ENCODE measurements at places on chromosomes 16 and 17.
A peak's percentile ranks its signal among the peaks of the same experiment; 100 is the strongest.

DNA sequence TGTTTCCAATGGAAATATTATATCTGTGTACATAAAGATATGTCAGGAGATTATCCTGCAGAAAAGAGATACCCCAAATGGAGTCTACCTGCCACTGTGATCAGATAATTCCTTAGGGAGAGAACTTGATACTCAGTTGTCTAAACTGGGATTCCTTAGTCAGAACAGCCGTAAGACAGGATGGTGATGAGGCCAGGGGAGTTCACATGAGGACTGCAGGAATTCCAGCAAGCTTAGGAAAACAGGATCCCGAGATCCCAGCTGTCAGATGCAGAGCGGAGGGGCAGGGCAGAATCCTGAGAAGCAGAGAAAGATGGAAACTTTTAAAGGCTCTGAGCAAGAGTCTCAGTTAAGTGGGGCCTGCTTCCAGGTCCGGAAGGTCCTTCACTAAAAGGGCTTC lies 4.7 kb downstream of the KRABD2 start:
- H3K27me3 ChIP-seq: no peaks in the 10 kb centered on the region
- H3K4me1 ChIP-seq: peaks cover 17% of the 10 kb centered on the region
- no peak overlapping the region for H3K4me3 ChIP-seq
- H3K27ac ChIP-seq: peak overlapping the region; percentile 49
- peaks cover 16% of the 10 kb centered on the region for H3K36me3 ChIP-seq

DNA sequence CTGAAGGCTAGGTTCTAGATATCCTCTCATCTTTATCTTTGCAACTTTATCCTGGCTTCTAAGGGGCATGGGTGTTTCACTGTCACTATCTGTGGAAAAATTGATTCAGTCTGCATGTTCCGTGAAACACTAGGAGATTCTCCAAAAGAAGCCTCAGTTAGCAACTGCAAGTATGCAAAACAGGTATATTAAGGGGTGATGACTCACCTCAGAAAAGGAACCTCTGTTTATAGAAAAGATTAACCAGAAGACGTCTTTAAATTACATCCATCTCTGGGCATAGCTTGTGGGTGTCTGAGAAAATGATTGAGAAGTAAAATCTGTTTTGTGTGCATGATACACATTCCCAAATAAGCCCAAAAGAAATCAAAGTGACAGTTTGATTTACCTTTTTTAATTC lies 353.8 kb upstream of the HSBP1 start:
- H3K27me3 ChIP-seq: no peaks in the 10 kb centered on the region
- no peak for DNase-seq
- no peak overlapping the region for H3K4me3 ChIP-seq
- no peaks in the 10 kb centered on the region for H3K36me3 ChIP-seq
- H3K4me1 ChIP-seq: no peaks in the 10 kb centered on the region
- H3K27ac ChIP-seq: no peak overlapping the region

DNA sequence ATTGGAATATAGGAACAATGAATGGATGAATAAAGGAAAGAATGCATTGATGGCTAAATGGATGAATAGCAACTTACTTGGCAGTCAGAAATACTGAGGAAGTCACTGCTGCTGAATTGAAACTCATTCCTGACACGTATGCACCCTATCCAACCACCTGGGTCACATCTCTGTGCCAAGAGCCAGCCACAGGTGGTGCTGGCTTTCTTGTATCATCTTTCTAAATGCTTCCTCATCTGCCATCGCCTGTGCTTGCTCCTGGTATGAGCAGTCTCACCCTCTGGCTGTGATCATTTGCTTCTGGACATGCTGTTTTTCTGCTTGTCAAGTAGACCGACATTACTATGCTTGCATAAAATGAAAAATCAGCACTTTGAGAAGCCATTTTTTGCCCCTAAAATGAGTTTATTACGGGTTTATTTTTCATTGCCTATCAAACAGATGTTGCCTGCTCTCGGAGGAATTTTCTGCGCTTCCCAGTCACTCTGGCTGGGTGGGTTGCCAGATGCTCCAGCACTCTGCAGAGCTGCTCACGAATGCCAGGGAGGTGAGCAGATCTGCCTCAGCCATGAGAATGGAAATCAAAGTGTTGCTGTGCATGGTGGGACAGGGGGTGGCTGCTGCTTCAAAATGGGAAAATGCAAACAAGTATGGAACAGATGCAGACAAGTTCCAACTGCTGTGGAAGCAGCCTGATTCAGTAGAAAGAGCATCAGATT lies 1349.6 kb upstream of the CDH8 start:
- no peak for DNase-seq
- no peaks in the 10 kb centered on the region for H3K27me3 ChIP-seq
- no peaks in the 10 kb centered on the region for H3K36me3 ChIP-seq
- no peak overlapping the region for H3K4me3 ChIP-seq
- no peak overlapping the region for H3K27ac ChIP-seq
- no peaks in the 10 kb centered on the region for H3K4me1 ChIP-seq

DNA sequence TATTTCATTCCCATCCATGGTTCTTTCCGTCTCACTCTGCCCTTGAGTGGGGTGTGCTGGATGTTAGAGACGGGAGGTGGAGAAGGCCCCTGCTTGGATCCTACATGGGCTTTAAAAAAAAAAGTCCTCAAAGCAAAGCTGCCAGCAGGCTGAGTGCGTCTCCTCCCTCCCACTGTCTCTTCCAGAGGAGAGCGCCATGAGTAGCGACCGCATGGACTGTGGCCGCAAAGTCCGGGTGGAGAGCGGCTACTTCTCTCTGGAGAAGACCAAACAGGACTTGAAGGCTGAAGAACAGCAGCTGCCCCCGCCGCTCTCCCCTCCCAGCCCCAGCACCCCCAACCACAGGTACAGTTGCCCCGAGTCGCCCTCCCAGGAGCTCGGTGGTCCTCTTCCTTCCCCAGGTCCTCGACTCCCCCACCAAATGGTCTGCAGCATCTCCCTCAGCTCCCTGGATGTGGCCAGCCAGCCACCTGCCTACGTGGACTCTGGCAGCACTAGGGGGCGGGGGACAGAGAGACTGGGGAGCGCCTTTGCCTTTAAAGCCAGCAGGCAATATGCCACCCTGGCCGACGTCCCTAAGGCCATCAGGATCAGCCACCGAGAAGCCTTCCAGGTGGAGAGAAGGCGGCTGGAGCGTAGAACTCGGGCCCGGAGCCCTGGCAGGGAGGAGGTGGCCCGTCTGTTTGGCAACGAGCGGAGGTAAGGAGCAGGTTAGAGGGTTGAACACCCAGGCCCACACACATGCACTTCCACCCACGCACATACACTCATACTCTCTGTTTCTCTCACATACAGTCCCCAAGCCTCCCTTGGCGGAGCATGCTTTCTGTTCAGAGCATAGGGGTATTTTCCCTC lies 68.2 kb downstream of the PLD6 start:
- no peak overlapping the region for H3K27ac ChIP-seq
- H3K4me1 ChIP-seq: peaks cover 8% of the 10 kb centered on the region
- no peak for DNase-seq
- no peaks in the 10 kb centered on the region for H3K27me3 ChIP-seq
